Stimulated activated CD4-positive, alpha-beta T cell treated with anti-CD3 and anti-CD28 coated beads, TNF-alpha, amount 100 ng/mL, for 48 hours (primary cell): ENCODE measurements at places on chromosomes 16 and 17.

GRCh38 chr16:57092786-57093411, 516 bp downstream of the CPNE2 start:
- DNase-seq, result peak; percentile 40

GRCh38 chr16:25224731-25225319, 8.1 kb downstream of the AQP8 start:
- DNase-seq, result no peak

GRCh38 chr17:57782062-57782490, 37.0 kb upstream of the CCDC182 start:
- no peak for DNase-seq

GRCh38 chr17:56798916-56799315, 34.8 kb downstream of the C17orf67 start:
- DNase-seq, result no peak

GRCh38 chr17:78979780-78980623, at the start of gene LGALS3BP:
Gene LGALS3BP, minus strand, starts transcription at chr17:78979923. Its CDS starts 2,732 bp downstream, at chr17:78977191.
- DNase-seq, result no peak

- no peak for DNase-seq
Observed at GRCh38 chr16:75181630-75182029, 25.3 kb downstream of the CTRB2 start.

DNA sequence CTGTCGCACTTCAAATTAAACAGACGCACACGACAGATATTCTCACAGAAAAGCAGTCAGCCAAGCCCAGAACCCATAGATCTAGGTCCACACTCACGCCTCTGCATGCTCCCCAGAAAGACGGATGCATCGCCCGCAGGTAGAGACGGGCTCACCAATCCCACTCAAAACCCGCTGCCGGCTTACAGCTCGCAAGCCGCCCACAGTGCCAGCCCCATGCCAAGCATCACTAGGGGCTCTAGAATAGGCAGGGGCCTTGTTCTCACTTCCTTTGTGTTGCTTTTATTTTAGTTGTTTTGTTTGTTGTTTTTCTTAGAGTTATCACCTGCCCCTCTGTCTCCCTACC, 336 bp upstream of the BMERB1 start:
- no peak for DNase-seq

DNA sequence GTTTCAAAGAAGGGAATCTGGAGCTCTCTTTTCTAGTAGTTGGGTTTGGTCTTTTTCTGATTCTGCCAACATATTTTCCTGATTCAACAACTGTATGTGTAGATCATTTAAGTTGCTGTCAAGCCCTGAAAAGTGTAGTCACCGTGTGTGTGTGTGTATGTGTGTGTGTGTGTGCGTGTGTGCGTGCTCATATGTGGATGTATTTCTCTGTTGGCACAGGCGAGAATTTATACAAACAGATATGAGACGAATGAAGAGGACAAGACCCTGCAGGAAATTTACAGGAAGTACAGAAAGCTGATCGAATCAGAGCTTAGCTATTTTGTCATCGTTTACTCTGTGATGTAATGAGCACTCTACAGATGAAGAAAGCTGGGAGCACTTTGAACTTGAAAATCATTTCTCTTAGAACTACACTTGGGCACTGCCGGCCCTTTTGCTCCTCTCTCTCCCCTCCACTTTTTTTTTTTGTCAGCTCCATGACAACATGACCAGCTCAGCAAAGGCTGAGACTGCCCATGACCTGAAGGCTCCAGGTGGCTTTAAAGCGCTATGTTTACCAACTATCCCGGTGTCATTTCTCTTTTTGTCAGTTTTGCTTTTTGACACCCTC, 11.2 kb downstream of the FBXO39 start:
- no peak for DNase-seq

- DNase-seq, result no peak
Observed at GRCh38 chr17:60169921-60170817, 20.4 kb downstream of the CA4 start.

- no peak for DNase-seq
Observed at GRCh38 chr16:13909872-13910303, 10.1 kb upstream of the ERCC4 start.

- no peak for DNase-seq
Observed at GRCh38 chr16:1338855-1339675, 5.6 kb downstream of the BAIAP3 start.

GRCh38 chr16:79690159-79690558, 89.6 kb upstream of the MAF start:
- no peak for DNase-seq

DNA sequence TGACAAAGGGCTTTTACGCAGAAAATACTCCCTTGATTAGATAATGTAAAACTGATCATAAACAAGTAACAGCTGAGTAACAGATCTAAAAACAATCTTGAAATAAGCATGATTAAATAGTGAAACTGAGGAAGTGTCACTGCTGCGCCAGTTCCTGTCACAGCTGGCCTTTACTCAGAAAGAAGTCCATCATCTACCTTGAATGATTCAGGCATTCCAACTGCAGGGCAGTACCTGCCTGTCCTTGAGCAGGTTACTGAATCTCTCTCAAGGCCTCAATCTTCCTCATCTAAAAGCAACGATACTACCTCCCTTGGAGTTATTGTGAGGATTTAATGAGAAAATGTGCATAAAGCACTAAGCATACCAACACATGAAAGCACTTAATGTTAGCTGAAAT, 12.7 kb downstream of the PHLPP2 start:
- DNase-seq, result no peak

- DNase-seq, result no peak
Observed at GRCh38 chr17:42997390-42997983, 732 bp upstream of the RPL27 start.

DNA sequence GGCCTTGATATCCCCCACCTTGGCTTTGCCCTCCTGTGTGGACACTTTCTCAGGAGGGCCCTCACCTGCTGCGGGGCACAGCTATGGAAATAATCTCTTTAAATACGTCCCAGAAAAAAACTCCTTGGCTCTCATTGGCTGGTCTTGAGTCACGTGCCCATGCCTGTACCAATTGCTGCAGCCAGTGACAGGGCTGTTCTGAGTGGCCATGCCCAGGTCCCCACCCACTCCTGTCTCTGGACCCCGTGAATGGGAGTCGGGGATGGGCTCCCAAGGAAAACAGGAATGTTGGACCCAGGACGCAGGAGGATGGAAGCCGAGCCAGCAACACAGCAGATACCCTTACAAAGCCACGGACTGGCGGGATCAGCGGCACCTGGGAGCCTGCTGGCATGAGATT, 53.1 kb upstream of the CDR2 start:
- DNase-seq, result no peak

DNA sequence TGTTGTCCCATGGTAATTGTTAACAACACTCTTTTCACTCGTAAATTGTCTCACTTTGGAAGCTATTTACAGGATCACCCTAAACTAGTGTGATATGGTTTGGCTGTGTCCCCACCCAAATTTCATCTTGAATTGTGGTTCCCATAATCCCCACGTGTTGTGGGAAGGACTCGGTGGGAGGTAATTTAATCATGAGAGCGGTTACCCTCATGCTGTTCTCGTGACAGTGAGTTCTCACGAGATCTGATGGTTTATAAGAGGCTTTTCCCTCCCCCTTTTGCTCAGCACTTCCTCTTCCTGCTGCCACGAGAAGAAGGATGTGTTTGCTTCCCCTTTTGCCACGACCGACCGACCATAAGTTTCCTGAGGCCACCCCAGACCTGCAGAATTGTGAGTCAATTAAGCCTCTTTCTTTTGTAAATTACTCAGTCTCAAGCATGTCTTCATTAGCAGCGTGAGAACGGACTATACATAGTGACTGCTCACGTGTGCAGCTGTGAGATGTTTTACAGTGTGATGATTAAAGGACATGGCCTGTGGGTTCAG, 34.4 kb downstream of the DNAH3 start:
- DNase-seq, result no peak

DNA sequence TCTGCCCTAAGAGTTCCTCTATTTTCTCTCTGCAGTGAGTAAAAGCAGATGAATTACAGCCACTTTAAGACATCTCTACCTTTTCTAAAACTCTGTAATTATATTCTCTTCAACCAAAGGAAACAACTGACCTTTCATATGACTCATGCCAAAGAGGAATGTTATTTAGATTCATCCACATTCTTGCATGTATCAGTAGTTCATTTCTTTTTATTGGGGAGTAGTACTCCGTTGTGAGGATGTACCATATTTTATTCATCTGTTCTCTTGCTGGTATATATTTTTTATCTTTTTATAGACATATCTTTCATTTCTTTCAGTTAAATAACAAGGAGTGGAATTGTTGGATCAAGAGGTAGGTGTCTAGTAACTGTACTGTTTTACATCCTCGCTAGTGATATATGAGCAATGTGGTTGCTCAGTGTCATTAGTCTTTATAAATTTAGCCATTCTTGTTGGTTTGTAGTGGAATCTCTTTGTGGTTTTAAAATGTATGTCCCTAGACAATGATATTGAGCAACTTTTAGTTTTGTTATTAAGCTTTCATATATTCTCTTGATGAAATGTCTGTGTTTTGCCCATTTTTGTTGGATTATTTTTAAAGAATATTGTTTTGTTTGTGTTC, 7.8 kb upstream of the MYH8 start:
- no peak for DNase-seq

GRCh38 chr17:45006927-45007461, 38.9 kb upstream of the C1QL1 start:
- no peak for DNase-seq

- DNase-seq, result peak; percentile 76
Observed at GRCh38 chr17:7294614-7295153, at the start of gene YBX2. Gene YBX2, minus strand, starts transcription at chr17:7294639. Its CDS starts 139 bp downstream, at chr17:7294500.

DNA sequence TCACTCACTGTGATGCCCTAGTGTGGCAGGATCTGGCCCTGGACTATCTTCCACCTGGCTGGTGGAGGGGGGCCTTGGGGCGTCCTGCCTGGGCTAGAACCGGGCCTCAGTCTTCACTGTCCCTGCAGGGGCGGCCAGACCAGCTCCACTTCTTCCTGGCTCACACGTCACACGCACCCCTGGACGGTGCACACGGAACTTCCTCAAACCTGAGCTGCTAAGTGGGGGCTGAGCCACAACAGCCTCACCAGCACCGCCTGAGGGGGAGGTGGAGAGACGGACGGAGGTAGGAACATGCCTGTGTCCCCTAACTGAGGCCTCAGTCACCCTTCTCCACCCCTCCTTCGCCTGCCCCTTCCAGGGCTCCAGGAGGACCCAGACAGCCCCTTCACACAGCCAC, 36.6 kb downstream of the TIMM22 start:
- no peak for DNase-seq

DNA sequence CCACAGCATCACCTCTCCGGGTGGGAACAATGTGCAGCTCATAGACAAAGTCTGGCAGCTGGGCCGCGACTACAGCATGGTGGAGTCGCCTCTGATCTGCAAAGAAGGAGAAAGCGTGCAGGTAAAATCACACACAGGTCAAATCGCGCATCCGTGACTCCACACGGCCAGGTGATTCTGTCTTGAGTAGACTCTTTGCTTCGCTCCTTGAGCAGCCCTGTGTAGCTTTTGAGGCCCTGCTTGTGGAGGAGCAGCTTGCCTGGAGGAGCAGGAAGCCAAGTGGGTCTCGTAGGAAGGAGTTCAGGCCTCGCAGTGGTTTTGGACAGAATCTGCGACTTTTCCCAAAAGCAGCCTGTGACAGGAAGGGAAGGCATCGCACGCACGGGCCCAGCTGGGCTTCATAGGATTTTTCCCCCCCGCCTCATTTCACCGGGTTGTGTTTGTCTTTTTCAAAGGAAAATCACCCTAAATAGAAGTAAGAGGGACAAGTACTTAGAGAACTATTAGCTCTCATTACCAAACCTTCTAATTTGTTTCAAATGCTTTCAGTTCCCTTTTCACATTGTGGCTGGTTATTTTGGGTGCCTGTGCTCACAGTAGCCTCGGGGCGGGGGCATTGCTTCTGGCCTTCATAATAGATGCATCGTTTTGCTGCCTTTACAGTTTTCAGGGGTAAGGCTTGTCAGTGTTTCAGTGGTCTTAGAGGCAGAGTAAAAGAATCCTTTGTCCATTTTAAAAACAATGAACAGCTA, 71.5 kb downstream of the SEC14L1 start:
- DNase-seq, result no peak

DNA sequence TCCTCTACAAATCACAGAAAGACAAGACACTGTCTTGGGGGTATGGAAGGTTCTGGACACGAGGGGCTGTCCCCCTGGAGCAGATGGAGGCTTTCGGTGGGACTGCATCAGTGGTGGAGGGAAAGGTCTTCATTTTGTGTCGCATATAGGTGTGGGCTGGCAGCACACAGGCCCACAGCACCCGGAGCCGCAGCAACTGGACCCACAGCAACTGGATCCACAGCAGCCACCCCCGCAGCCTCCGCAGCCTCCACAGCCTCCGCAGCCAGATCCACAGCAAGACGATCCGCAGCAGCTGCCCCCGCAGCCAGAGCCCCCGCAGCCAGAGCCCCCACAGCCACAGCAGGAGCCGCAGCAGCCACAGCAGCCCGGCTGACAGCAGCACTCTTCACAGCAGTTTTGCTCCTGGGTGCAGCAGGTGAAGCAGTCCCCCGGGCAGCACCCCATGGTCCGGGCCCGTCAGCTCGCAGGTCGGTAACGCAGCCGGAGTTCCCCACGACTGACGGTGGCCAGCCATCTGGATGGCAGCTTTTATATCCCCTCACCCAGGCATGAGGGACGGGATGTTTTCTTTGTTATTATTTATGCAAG, at the start of gene KRTAP17-1:
TSS of gene KRTAP17-1 (minus strand) at position 507 of the 591 bp plus-strand sequence. CDS start at position 447, 60 bp downstream.
- no peak for DNase-seq
